Stimulated activated CD8-positive, alpha-beta memory T cell treated with anti-CD3 and anti-CD28 coated beads, Interleukin-2, amount 100 ng/mL, for 48 hours (primary cell): ENCODE measurements at places on chromosomes 13 and 19.
A peak's percentile ranks its signal among the peaks of the same experiment; 100 is the strongest.

GRCh38 chr13:106596275-106596937, 28.5 kb upstream of the ARGLU1 start:
- no peak for DNase-seq

DNA sequence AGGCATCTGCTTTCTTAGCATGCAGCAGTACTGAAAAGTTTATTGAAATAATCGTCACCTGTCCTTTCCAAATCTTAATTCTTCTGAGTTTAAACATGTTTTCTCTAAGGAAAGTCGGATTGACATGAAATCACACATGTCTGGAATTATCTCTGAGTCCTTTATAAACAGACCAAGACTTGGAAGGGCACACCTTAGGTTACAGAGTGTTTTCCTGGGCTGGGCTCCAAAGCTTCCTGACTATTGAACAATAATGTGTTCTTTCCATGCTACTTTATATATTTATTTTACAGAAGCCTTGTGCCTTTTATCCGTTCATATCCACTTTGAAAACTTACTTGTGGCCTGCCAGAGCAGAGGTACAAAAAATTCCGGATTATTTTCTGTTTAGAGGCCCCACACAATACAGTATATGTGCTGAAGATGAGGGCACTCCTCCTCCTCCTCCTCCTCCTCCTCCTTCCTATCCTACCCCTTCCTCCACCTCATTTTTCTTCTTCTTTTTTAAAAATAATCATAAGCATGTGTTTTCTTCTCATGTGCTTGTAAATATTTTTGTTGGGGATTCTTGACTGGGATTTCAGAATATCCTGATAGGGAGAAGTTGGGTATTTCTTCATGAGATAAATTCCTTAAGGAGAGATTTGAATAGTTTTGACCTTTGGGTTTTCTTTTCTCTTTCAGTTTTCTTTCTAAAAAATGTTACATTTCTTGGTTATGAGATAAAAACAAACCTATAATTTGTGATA, 52.3 kb downstream of the LRCH1 start:
- DNase-seq: no peak

GRCh38 chr13:114121496-114122126, 10.8 kb downstream of the RASA3 start:
- no peak for DNase-seq

DNA sequence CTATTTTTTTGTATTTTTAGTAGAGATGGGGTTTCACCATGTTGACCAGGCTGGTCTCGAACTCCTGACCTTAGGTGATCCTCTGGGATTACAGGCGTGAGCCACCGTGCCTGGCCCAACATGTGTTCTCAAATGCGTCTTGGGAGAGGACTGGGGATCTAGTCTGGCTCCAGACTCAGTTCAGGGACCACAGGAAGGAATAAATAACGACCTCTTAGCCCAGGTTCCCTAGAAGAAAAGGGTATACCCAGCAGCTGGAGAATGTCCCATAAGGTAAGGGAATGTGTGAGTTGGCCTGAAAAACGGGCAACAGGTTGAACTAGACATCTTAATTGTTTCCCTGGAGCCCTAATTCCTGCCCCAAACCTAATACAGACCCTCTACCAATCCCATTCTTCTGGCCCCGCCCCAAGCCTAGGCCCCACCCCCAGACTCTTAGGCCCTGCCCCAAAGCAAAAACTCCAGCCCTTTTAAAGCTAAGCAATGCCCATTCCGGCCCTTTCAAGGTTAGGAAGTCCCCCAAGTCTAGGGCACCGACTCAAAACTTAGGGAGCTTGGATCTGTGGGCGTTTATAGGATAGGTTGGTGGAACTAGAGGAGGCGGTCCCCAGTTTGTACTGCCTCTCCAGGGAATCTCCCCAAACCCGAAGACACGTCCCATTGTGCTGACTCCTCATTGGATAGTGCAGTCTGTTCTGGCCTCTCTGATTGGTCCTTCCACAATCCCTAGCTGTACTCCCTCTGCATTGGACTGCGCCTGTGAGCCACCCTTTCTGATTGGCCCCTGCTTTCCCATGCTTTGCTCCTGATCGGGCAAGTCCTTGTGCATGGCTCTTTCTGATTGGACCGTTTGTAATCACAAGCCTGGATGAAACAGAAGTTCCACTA, 5.4 kb upstream of the LRFN1 start:
- no peak for DNase-seq

DNA sequence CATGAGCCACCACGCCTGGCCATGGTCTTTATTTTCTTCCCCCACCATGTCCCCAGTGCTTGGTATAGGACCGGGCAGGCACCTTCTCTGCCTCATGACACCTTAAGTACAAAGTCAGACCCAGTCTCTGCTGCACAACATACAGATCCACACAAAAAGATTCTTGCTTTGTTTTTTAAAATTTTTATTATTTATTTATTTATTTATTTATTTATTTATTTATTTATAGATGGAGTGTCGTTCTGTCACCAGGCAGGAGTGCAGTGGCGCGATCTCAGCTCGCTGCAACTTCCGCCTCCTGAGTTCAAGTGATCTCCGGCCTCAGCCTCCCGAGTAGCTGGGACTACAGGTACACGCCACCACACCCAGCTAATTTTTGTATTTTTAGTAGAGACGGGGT, 2.5 kb upstream of the NFIX start:
- DNase-seq: no peak

- DNase-seq: no peak
Measured at GRCh38 chr13:102237230-102237629, 164.6 kb downstream of the FGF14 start.

GRCh38 chr19:39167461-39168257, 29.1 kb upstream of the NCCRP1 start:
- DNase-seq: no peak

DNA sequence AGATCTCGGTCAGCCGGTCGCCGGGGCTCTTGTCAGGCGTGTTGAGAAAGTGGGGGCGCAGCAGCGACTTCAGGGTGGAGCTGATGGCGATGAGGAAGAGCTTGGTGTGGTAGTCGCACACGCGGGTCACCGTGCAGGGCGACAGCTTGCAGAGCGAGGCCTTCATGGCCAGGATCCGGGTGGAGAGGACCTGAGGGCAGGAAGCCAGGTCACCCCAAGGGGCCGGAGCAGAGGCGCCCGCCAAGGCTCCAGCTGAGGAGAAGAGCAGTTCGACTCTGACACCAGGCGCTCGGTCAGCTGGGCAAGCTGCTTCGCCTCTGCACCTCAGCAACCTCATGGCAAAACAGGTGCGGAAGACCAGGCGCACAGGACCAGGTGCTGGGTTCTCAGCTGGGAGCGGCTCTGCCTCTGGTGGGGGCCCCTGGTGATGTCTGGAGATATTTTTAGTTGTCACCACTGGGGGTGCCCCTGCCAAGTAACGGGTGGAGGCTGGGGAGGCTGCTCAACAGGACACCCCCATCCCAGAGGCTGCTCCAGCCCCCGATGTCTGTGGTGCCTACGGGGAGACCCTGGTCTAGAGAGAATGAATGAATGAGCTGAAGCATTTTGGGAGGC, 15.9 kb downstream of the CFD start:
- no peak for DNase-seq

- peak; percentile 77 for DNase-seq
Measured at GRCh38 chr19:3670796-3671679, 29.2 kb downstream of the PIP5K1C start.

DNA sequence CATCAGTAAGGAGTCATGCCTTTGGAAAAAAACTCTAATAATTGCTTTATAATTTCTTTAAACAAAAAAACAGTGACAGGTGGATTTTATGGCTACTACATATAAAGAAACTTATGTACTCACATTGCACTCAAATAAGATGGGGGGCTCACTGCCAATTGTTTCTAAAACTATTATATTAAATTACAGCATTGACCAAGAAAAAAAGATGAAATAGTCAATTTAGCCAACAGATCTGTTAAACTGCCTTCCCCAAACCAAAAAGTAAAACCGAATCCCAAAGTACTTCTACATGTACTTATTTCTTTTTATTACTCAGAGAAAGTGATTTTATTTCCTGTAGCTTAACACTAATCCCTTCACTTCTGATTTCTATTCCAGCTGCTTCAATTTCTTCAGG, 716.8 kb upstream of the SLITRK5 start:
- DNase-seq: no peak

DNA sequence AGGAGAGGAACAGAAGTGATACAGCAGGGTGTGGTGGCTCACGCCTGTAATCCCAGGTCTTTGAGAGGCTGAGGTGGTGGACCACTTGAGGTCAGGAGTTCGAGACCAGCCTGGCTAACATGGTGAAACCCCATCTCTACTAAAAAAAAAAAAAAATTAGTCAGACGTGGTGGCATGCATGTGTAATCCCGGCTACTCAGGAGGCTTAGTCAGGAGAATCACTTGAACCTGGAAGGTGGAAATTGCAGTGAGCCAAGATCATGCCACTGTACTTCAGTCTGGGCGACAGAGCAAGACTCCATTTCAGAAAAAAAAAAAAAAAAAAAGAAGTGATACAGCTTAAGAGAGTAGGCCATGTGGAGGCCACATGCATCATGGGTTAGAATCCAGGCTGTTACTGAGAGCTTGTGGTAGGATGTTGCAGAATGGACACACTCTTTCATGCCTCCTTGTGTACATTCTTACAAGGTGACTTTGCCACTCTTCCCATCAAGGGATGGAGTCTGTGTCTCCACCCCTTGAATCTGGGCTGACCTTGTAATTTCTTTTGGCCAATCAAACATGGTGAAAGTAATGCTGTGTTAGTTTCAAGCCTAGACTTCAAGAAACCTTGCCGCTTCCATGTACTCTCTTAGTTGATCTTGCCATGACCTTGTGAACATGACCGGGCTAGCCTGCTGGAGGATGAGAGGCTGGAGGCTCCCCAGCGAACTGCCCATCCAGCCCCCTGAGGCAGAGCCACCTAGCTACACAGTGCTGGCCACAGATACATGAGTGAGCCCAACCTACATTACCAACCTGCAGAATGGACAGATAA, 12.3 kb downstream of the FAM187B start:
- no peak for DNase-seq

- DNase-seq: no peak
Measured at GRCh38 chr13:28819046-28819730, 951 bp upstream of the MTUS2 start.

- no peak for DNase-seq
Measured at GRCh38 chr13:60431108-60431700, 34.2 kb downstream of the TDRD3 start.

GRCh38 chr13:94020426-94020825, 459.1 kb downstream of the DCT start:
- DNase-seq: no peak

GRCh38 chr13:109381546-109382180, 404.7 kb downstream of the IRS2 start:
- no peak for DNase-seq

DNA sequence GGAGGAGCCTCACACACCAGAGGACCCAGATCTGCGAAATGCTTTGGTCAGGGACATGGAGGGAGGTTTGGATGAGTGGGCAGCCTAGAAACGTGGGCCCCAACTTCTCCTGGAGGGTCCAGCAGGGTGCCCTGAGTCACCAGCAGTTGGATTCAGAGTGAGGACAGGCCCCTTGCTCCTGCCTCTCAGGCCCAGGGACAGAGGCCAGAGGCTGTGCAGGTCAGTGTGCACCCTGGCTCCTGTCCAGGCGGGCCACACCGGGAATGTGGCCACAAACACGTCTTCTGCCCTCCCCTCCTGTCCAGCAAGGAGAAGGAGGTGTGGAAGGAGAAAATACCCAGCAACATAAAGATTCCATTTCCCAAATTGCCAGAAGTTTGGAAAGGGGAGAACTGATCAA, 19.4 kb downstream of the IRS2 start:
- DNase-seq: no peak

GRCh38 chr13:49367640-49368422, 76.0 kb downstream of the CAB39L start:
- no peak for DNase-seq

DNA sequence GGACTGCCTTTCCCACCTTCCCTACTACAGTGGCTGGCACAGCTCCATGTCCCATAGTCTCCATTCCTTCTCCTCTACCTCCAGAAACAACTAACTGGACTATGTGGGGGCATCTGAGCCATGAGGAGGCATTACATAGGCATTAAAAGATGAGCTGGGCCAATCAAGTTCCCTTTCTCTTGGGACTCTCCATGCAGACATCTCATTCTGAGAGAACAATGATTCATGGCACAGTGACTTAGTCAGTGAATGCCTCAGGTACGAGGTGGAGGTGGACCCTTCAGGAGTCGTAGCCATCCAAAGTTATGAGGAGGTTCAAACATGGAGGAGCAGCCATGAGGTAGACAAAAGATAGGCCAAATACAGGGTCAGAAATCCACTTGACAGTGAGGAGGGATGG, 70.0 kb downstream of the GPC6 start:
- DNase-seq: no peak

DNA sequence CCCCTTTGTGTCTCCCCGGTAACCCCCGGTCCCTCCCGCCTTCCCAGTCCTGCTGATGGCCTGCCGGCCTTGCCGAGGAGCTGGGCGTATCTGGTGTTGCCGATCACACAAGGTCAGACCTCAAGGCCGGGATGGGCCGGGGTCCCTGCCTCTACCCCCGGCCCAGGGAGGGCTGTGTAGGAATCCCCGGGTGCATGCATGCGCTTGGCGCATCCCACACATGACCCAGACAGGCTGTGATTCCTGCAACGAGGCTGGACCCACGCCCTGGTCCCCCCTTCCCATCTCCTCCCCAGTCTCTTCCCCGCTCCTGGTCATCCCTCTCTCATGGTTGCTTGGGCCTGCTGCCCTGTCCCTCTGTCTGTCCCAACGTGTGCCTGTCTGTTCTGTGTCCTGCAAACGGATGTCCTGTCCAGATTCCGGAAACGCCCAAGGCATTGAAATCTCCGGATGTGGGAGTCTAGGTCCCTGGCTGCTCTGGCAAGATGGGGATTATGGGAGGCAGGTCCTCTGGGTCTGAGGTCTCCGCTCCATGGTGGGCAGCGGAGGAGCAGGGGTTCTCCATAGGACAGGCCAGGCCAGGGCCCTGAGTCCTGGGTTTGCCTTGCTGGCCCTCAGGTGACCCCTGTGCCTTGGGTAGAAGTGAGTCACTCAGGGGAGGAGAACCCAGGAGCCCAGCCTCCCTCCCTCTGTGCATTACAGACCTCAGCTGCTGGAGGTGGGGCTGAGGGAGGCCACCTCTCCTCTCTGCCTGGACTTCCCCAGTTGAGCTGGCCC, 1.6 kb downstream of the PKN1 start:
- no peak for DNase-seq
